ENCODE measurements at places on chromosomes 11 and 22.

DNA sequence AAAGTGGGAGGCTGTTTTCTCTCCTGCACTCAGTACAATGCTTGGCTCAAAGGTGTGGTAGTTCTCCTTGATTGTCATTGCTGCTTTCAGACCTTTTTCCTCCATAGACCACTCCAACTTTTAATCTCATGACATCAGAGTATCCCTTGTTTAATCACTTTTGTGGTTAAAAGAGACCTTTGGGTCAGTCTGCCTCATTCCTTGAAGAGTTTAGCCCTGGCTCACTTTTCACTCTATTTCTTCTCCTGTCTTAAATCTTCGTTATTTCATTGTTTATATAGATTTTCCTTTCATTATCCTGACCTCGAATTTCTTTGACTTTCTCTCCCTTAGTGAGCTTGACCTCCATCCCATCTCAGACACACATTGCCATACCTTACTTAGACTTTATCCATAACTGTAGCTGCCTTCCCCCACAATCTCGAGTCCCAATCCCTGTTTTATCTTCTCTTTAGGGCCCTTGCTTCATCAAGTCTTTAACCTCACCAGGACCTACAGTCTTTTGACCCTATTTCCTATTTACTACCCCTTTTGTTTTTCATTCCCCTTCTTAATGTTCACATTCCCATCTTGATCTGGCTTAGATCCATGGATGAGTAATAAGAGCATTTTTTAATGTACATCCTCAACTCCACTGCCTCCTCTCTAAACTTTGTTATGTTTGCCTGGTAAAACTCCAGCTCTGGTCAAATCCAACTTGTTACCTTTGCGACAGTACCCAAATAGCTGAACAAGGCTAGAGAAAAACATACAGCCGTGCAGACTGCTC is 9.5 kb downstream of the ATXN10 start:
- peak; percentile 63 for DNase-seq

- no peak for DNase-seq
Measured at GRCh38 chr22:19580291-19580890, 56.2 kb upstream of the CLDN5 start.

GRCh38 chr11:37182031-37182430 is 584.0 kb upstream of the RAG2 start:
- DNase-seq: no peak

GRCh38 chr11:120811199-120811598 is 212.7 kb upstream of the TBCEL start:
- DNase-seq: no peak

DNA sequence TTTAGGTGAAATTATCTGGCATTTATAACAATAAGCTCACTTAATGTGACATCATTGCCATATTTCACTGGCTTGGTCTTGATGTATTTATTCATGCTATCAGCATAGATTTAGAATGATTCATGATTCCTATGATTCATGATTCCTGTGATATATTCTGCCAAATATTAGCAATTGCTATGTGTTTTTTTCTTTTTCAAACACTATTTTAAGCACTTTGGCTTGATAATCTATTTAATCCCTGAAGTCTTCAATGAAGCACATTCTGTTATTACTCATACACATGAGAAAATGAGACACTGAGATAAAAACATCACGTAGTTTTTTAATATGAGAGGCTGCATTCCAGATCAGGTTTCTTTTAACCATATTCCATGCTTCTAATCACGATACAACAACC is 78.5 kb downstream of the LUZP2 start:
- no peak for DNase-seq

- DNase-seq: peak; percentile 73
Measured at GRCh38 chr11:73271936-73272679, at the start of gene P2RY6. TSS of gene P2RY6 (plus strand) at chr11:73272338. CDS start at chr11:73296519, 24,181 bp downstream.

GRCh38 chr11:66568124-66568916 is at the start of gene CTSF:
TSS of gene CTSF (minus strand) at chr11:66568606. CDS start at chr11:66568486, 120 bp downstream.
- no peak for DNase-seq

Measured in A172 (cell line).